ENCODE measurements at places on chromosomes 1 and 21. TPM values are rescaled to one million over a fixed set of nuclear protein-coding genes. Genes with fewer than 3 reads are reported as not detected.

GRCh38 chr1:38558500-38559445, 300.8 kb downstream of the RRAGC start:
- no peaks in the 10 kb centered on the region for H3K4me1 ChIP-seq
- no peaks in the 10 kb centered on the region for H3K36me3 ChIP-seq
- peaks cover under 1% of the 10 kb centered on the region for H3K27me3 ChIP-seq
- DNase-seq, result no peak
- no peak overlapping the region for H3K4me3 ChIP-seq
- no peak overlapping the region for H3K27ac ChIP-seq

- no peak overlapping the region for H3K4me3 ChIP-seq
- H3K27ac ChIP-seq, result no peak overlapping the region
- H3K36me3 ChIP-seq, result no peaks in the 10 kb centered on the region
- no peak for DNase-seq
- H3K27me3 ChIP-seq, result no peaks in the 10 kb centered on the region
These were observed 1.8 kb upstream of the MCOLN2 start for GRCh38 chr1:84998642-84999280.

DNA sequence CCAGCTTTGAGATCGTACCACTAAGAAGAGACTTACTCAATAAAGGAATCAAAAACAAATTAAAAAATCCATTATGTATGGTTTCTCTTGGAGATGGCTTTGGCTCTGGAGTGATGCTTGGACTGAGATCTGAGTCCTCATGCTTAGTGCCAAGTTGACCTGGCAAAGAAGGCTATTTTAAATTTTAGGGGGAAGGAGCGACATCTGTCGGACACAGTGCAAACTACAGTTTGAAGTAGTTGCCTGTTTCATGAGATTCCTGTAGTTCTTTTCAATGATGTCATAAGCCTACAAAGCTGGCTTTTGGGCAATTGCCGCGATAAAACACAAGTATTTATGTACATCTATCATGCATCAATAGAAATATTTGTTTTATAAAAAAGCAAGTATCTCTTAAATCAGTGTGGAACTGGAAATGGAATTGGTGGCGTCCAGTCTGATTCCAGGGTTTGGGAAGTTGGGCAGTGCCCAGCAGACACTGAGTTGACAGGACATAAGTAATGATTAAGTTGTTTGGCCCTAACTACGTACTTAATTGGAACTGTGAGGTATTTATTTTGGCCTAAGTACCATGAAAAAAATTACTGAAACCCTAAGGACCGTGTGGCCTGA, 50.0 kb downstream of the TBCE start:
- H3K36me3 ChIP-seq, result 0 out of 2 replicates have a peak, but pooled peaks cover 3% of the 10 kb centered on the region
- H3K4me3 ChIP-seq, result no peak overlapping the region
- DNase-seq, result no peak
- 0 out of 2 replicates have a peak, but pooled peaks cover 2% of the 10 kb centered on the region for H3K4me1 ChIP-seq
- H3K27ac ChIP-seq, result no peak overlapping the region

DNA sequence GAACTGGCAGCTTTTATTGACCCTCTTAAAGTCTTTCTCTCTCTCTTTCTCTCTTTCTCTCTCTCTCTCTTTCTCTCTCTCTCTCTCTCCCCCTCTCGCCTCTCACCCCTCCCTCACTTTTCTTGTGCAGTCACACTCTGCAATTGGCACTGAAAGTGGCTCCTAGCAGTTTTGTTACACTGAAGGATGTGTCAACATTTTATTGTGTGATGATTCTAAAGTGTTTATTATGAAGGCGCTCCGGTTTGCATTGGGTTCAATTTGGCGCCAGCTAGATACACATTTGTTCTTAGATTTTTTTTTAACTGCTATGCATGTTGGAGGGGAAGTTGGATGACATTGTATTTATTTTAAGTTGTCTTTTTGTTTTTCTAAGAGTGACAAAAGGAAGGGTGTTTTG, 64.0 kb upstream of the CHRM3 start:
- no peak for DNase-seq
- H3K27me3 ChIP-seq, result no peaks in the 10 kb centered on the region
- H3K36me3 ChIP-seq, result no peaks in the 10 kb centered on the region
- H3K4me3 ChIP-seq, result no peak overlapping the region
- H3K27ac ChIP-seq, result no peak overlapping the region
- H3K4me1 ChIP-seq, result no peaks in the 10 kb centered on the region

GRCh38 chr1:154448331-154448811, 43.2 kb downstream of the IL6R start:
- H3K4me3 ChIP-seq, result no peak overlapping the region
- no peak overlapping the region for H3K27ac ChIP-seq
- no peaks in the 10 kb centered on the region for H3K27me3 ChIP-seq
- no peak for DNase-seq
- H3K36me3 ChIP-seq, result no peaks in the 10 kb centered on the region

Gene KRTAP13-2
- not detected for total RNA-seq

Gene KRTAP21-2
- total RNA-seq, result not detected

- no peak for DNase-seq
- no peaks in the 10 kb centered on the region for H3K36me3 ChIP-seq
- no peak overlapping the region for H3K4me3 ChIP-seq
- no peaks in the 10 kb centered on the region for H3K27me3 ChIP-seq
These were observed 36.7 kb downstream of the ZNF695 start for GRCh38 chr1:246971090-246971721.

Gene OVAAL
- total RNA-seq, result not detected

DNA sequence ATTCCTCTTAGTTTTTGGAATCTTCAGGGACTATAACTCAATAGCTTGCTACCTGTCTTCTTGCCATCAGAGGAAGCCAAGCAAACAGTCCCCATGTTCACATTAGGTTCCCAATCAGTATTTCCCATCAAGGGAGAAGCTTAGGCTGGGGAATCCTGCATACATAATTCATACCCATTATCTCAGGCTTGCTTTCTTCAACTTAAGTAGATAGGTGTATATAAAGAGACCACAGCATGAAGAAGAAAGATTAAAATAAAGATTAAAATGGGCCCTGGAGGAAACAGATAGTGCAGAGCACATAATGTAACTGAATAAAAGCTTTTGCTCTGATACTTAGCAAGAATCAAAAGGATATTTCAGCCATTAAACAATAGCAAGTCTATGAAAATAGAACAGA, 29.0 kb upstream of the KCNK1 start:
- no peaks in the 10 kb centered on the region for H3K27me3 ChIP-seq
- no peaks in the 10 kb centered on the region for H3K4me1 ChIP-seq
- H3K36me3 ChIP-seq, result no peaks in the 10 kb centered on the region
- no peak for DNase-seq

DNA sequence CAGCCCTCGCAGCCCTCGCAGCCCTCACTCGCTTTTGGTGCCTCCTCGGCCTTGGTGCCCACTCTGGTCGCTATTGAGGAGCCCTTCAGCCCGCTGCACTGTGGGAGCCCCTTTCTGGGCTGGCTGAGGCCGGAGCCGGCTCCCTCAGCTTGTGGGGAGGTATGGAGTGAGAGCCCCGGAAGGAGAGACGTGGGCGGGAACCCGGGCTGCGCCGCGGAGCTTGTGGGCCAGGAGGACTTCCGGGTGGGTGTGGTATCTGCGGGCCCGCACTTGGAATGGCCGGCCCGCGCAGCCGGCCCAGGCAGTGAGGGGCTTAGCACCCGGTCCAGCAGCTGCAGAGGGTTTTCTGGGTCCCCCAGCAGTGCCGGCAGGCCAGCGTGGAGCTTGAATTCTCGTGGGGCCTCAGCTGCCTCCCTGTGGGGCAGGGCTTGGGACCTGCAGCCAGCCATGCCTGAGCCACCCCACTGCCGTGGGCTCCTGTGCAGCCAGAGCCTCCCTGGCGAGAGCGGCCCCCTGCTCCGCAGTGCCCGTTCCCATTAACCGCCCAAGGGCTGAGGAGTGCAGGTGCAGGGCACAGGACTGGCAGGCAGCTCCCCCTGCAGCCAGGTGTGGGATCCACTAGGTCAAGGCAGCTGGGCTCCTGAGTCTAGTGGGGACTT, 9.9 kb upstream of the CFHR2 start:
- H3K27ac ChIP-seq, result no peak overlapping the region
- no peak overlapping the region for H3K4me3 ChIP-seq
- H3K36me3 ChIP-seq, result no peaks in the 10 kb centered on the region
- DNase-seq, result no peak

Gene CLEC20A
- total RNA-seq, result not detected

- H3K4me3 ChIP-seq, result no peak overlapping the region
- no peak for DNase-seq
- peaks cover 54% of the 10 kb centered on the region for H3K27me3 ChIP-seq
- no peak overlapping the region for H3K27ac ChIP-seq
- no peaks in the 10 kb centered on the region for H3K36me3 ChIP-seq
- H3K4me1 ChIP-seq, result no peaks in the 10 kb centered on the region
These were observed 33.7 kb downstream of the NFASC start for GRCh38 chr1:204904228-204904810.

- no peaks in the 10 kb centered on the region for H3K27me3 ChIP-seq
- H3K27ac ChIP-seq, result no peak overlapping the region
- DNase-seq, result no peak
- no peaks in the 10 kb centered on the region for H3K4me1 ChIP-seq
- H3K4me3 ChIP-seq, result no peak overlapping the region
These were observed 235.4 kb downstream of the CENPF start for GRCh38 chr1:214838351-214838750.

DNA sequence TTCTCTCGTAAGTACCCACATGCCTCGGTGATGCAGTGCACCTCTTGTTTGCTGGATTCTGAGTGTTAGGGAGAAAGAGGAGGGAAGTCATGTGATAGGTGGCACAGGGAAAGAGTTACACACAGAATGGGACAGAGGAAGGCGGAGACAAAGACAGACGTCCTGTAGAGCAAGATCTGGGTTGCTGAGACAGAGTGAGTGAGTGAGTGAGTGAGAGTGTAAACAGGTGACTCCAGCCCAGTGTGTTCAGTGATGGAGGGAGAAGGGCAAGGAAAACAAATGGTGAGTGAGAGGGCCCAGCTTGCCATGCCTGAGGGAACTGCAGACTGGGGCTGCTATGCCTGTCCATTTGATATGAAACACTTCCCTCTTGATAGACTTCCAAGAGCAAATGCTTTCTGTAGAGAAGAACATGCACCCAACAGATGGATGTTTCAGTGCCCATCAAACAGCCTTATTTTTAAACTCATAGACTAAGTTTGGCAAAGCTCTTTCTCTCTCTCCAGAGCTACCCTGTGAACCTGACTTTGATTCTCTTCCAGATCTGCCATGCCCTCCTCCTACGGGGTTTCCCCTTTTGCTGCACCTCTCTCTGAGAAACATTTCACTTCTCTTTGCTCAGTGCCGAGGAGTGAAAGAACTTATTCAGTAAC, 209.9 kb upstream of the COA6 start:
- H3K36me3 ChIP-seq, result no peaks in the 10 kb centered on the region
- H3K27ac ChIP-seq, result no peak overlapping the region
- H3K4me3 ChIP-seq, result no peak overlapping the region
- DNase-seq, result no peak

Gene ARTN
- 36.4 TPM for total RNA-seq

- no peak for DNase-seq
- no peaks in the 10 kb centered on the region for H3K27me3 ChIP-seq
- H3K4me1 ChIP-seq, result no peaks in the 10 kb centered on the region
- no peak overlapping the region for H3K27ac ChIP-seq
These were observed 83.8 kb downstream of the ZC3H11B start for GRCh38 chr1:219529116-219529515.

Gene RGS7
- not detected for total RNA-seq

DNA sequence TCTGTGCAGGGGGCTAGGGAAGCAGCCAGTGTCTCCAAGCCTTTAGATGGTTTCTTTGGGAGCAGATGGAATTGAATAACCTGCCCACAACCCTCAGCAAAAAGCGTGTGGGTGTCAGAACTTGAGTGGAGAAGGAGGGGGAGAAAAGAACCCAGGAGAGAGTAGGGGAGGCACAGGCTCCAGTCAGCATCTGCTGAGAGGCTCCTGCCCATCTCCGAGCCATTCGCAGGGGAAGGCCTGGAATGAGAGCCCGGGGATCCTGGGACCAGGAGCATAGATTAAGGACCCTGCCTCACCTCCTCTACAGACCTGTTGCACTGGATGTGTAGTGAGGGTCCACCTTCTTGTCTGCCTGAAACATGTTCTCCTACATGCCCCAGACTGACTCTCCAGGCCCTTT, 16.3 kb downstream of the TMEM81 start:
- no peak overlapping the region for H3K4me3 ChIP-seq
- no peaks in the 10 kb centered on the region for H3K4me1 ChIP-seq
- no peak for DNase-seq
- no peaks in the 10 kb centered on the region for H3K36me3 ChIP-seq

DNA sequence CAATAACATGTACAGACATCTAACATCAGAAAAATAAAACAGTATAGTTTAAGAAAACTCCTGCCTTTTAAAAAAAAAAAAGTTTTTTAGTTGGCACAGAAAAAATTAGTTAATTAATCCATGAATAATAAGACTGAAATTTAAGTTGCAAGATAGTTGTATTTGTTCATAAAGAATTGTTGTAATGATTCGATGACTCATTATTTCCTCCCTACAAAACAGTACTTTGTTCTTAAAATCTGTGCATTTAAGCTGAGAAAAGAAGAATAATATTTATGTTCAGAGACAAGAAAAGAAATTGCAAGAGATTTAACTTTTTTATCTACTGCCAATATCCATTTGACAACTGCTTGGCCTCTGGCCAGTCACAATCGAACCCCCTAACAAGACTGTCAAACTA, 894.7 kb downstream of the ADGRL2 start:
- no peaks in the 10 kb centered on the region for H3K4me1 ChIP-seq
- no peak overlapping the region for H3K27ac ChIP-seq
- no peaks in the 10 kb centered on the region for H3K27me3 ChIP-seq
- no peaks in the 10 kb centered on the region for H3K36me3 ChIP-seq
- H3K4me3 ChIP-seq, result no peak overlapping the region

Gene ADGRB2
- 10.1 TPM for total RNA-seq

- no peaks in the 10 kb centered on the region for H3K27me3 ChIP-seq
- H3K4me1 ChIP-seq, result peaks cover 24% of the 10 kb centered on the region
- H3K4me3 ChIP-seq, result peak overlapping the region; percentile 85
- no peaks in the 10 kb centered on the region for H3K36me3 ChIP-seq
- DNase-seq, result peak; percentile 79
- peak overlapping the region; percentile 99 for H3K27ac ChIP-seq
These were observed 3.6 kb upstream of the ZBTB7B start for GRCh38 chr1:154998818-154999570.

DNA sequence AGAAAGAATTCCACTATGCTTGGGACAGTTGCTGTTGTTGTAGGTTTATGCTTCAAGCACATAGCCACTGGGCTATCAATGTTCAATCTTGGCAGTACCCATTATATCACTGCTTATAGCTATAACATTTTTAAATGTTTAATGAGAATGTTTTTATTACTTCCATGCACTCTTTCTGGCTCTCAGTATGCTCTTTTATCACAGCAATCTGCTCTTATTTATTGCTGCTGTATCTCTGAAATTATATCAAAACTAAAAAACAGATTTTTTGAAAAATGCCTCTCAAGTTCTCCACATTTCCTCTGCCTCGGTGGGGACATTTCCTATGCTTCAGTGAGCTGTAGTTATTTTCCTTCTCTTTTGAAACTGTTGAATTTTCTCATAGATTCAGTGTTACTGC, 5.4 kb upstream of the SGIP1 start:
- DNase-seq, result no peak
- H3K36me3 ChIP-seq, result no peaks in the 10 kb centered on the region
- no peak overlapping the region for H3K27ac ChIP-seq
- H3K4me1 ChIP-seq, result no peaks in the 10 kb centered on the region
- no peak overlapping the region for H3K4me3 ChIP-seq
- no peaks in the 10 kb centered on the region for H3K27me3 ChIP-seq

All from HCT116 (cell line).